Non-pigmented ciliary epithelial cell (primary cell): ENCODE measurements at places on chromosomes 11 and 22.

- no peak for DNase-seq
Measured at GRCh38 chr11:125256541-125257189, 92.1 kb downstream of the PKNOX2 start.

DNA sequence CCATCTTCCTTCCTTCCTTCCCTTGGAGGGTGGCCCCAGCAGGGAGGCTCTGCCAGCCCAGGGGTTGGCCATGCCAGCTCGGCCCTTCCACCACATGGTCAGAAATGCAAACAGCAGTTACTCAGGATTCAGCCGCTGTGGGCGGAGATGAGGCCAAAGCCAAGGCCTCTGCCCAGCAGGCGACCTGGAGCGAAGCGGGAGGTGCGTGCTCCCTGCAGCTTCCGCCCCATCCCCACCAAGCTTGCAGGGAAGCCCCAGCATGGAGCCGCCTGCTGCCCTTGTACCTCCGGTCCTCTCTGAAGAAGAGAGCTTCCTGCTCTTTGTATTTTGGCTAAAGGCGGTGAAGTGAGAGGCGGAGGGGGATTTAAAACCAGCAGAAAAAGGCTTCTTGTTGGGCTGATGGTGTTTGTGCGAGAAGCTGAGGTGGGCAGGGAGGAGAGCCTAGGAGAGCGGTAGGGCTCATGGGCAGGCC, 50.4 kb downstream of the ANO1 start:
- no peak for DNase-seq

DNA sequence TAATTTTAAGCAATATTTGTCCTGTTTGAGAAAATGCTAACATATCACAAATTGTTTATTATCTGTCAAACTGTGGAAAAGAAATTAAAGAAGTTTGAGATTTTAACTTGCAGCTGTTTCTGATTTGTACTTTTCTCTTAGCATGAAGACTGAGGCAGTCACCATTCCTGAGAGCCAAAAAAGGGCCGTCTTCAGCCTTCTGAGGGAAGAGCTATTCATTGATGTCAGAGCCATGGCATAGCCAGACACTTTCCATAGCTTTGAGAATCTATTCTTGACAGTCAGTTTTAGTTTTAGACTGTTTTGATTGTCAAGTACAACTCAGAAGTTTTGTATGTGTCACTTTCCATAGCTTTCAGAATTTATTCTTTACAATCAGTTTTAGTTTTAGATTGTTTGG, 32.1 kb downstream of the YAP1 start:
- no peak for DNase-seq

- DNase-seq, result no peak
Measured at GRCh38 chr11:44537679-44538078, 27.8 kb upstream of the CD82 start.

- no peak for DNase-seq
Measured at GRCh38 chr11:11311169-11311568, 41.9 kb downstream of the CSNK2A3 start.

GRCh38 chr11:45876401-45876800, 9.1 kb upstream of the MAPK8IP1 start:
- no peak for DNase-seq

- DNase-seq, result no peak
Measured at GRCh38 chr11:10414659-10415058, 40.4 kb upstream of the AMPD3 start.

- no peak for DNase-seq
Measured at GRCh38 chr11:10543782-10544181, 2.8 kb upstream of the RNF141 start.

DNA sequence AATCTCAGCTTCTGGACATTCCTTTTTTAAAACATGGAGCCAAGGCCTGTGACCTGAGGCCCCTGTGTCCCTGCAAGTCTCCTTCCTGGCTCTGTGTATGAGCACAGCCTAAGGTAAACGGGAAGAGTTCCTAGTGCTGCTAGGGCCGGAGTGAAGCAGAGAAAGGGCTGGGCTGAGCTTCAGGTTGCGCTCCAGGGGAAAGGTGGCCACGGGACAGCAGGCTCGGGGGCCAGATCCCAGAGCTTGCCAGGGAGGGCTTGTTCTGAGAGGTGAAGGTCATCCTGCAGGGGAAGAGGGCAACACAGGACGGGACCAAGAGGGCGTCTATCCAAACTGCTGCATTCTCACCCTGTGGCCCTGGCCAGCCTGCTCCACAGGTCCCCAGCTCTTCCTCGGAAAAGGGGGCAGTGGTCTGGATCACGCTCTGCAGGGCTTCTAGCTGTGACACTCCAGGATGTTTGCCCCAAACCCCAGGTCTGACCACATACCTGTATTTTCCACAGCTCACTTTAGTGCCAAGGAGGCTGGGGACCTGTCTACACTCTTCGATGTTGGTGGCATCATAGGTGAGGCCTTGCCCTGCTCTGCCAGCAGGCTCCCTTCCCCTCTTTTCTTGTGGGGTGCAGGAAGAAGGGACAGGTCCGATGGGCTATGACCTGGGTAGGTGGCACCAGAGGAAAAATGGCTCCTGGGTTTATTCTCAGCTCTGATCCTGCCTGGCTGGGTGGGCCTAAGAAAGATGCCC, 20.4 kb downstream of the SLC37A2 start:
- no peak for DNase-seq

DNA sequence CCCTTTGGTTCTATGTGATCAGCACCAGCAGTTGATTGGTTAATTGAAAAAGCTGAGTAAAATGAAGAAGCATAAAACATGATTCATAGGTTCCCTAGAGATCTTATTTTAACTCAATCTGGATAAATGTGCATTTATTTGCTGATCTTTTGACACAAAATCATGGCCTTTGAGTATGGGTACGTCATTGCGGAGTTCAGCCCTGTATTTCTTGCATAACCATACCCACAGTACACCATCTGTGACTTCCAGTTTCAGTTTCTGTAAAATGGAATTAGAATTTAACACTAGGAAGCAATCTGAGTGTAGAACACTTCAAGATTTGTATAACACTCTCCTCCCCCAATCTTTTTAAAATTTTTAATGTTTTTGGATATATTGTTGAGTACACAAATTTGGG, 358.2 kb downstream of the DDX10 start:
- DNase-seq, result no peak

DNA sequence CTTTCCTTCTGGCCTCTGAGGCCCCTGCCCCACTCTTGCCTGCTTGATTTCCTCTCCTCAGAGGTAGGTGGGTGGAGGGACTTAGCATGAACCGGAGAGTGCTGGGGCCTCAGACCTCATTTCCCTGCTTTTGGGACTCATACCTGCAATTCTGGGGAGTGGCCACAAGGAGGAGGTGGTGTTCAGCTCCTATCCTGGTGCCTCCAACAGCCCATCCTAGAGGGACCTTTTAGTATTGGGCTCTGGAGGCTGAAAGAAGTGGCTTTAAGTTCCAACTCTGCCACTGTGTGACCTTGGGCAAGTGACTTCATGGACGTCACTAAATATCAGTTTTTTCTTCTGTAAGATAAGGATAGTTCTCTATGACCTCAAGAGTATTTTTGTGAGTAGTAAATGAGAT, 98.6 kb downstream of the KIAA1671 start:
- DNase-seq, result no peak

DNA sequence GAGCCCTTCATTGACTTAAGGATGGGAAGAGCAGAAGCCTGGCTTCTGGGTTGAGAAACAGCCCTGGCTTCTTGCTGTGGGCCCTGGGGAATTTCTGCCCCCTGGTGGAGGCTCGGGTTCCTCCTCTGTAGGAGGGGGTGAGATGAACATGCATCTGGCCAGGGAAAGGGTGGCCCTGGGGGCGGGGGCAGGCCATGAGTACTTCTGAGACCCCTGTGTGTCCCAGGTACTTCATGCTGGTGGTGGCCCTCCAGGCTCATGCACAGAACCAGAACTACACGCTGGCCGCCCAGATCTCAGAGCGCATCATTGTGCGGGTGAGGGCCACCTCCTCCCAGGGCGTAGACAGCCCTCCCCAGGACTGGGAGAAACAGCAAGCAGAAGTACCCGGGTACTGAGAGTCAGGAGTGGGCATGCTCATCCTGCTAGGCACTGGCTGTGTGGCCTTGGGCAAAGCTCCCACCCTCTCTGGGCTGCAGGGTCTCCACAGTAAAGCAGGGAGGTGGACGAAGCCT, 15.8 kb downstream of the TMEM258 start:
- peak; percentile 27 for DNase-seq

- DNase-seq, result no peak
Measured at GRCh38 chr11:64092761-64093136, 57.0 kb downstream of the FLRT1 start.

GRCh38 chr22:40955571-40955970, 4.4 kb downstream of the RBX1 start:
- peak; percentile 28 for DNase-seq

GRCh38 chr11:14266622-14267021, 92.4 kb downstream of the RRAS2 start:
- no peak for DNase-seq

DNA sequence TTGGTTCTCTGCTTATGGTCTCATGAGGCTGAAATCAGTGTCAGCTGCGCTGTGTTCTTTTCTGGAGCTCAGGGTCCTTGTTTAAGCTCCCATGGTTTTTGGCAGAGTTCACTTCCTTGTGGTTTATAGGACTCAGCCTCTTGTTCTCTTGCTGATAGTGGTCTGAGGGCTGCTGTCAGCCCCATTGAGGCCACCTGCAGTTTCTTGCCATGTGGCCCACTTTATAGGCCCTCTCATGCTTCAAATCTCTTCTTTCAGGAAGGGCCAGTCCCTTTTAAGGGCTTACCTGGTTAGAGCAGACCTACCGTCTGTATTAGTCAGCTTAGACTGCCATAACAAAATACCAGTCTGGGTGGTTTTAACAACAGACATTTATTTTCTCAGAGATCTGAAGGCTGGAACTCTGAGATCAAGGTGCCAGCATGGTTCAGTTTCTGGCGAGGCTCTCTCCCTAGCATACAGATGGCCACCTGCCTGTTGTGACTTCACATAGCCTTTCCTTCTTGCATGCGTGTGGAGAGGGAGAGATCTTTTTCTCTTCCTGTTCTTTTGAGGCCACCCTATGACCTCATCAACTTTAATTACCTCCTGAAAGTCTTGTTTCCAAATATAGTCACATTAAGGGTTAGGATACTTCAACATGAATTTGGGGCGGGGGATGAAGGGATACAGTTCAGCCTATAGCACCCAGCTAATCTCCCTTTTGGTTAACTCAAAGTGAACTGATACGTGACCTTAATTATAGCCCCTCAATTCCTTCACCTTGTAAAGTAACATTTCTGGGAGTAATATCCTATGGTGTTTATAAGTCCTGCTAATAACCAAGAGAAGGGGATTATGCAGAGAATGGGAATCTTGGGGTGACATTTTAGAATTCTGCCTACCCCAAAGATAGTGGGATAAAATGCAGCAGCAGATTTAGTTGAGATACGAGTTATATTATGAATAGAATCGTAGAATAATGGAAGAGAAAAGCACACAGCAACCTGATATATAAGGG, 131.8 kb downstream of the UVRAG start:
- DNase-seq, result peak; percentile 69

- DNase-seq, result no peak
Measured at GRCh38 chr11:8601376-8602133, 7.5 kb upstream of the STK33 start.
